ENCODE measurements at places on chromosomes 16 and 17.

GRCh38 chr17:67725373-67725791 is 7.6 kb downstream of the NOL11 start:
- no peak for DNase-seq

DNA sequence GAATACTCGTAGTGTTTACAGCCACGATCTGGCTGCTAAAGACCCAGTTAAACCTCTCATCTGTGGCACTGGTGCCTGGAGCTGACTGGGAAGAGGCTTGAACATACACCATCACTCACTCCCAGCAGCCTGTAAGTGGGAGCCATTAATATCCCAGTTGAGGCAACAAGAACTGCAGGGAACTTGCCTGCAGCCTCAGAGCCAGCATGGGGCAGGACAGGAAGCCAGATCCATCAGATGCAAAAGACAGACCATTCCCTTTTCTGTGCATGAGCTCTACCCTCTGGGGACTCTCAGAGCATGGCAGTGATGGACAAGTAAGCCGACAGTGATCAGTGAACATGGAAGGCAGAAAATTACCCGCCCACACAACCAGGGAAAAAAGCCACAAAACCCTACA is 91.8 kb downstream of the TMEM132E start:
- DNase-seq, result no peak

- DNase-seq, result no peak
Observed at GRCh38 chr17:69134112-69134511, 7.6 kb downstream of the ABCA6 start.

- DNase-seq, result no peak
Observed at GRCh38 chr17:26775219-26775822, 518.6 kb upstream of the WSB1 start.

- DNase-seq, result no peak
Observed at GRCh38 chr17:45118691-45119090, 13.6 kb downstream of the PLCD3 start.

DNA sequence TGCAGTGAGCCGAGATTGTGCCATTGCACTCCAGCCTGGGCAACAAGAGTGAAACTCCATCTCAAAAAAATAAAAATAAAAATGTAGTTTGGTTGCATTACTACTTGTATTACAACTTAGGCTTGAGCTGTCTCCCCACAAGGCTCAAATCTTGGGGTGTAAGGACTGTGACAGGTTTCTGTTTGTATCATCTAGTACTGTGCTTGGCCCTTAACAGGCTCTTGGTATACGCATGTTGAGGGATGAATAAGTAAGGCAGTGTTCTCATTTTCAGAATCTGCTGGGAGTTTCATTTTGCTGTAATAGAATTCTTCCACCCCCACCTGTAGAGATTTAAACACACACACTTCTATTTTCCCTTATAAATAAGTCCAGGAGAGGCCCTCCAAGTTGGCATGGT is 289.4 kb upstream of the EEF2KMT start:
- DNase-seq, result no peak

- DNase-seq, result no peak
Observed at GRCh38 chr16:28990375-28991040, 5.7 kb downstream of the LAT start.

DNA sequence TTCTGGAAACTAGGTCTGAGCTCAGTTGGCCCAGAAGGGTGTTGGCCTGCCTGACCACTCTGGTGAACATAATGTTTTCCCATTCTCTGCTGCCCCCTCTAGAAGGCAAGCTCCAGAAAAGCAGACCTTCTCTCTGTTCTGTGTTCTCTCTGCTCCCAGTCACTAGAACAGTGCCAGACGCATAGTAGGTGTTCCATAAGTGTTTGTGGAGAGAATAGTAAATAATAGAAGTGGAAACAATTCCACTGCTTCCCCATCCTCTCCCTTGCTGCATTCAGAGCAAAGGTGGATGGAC is 32.2 kb upstream of the ETV4 start:
- DNase-seq, result no peak

DNA sequence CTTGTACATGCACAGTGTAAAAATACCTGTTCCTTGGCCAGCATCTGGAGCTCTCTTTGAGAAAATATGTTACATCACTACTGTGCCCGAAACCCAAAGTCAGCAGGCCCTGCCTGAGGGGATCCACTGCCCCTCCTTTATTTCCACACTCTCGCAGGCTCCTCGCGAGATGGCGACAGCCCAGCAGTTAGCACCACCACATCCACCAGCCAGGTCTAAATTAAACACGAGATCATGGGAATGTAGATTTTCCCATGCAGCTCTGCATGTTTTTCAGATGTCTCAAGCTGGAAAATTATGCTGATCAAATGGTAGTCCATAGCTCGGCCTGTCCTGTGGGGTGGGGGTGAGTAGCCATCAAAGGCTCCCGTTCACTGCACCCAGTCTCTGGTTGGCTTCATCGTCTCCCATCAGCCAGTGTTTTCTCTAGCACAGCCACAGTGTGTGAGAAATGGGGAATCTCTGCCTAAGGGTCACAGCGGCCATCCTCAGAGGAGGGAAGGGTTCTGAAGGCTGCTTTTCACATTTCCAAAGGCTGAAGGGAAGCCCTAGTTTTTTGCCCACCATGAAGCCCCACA is 34.7 kb downstream of the EPN2 start:
- DNase-seq, result no peak

DNA sequence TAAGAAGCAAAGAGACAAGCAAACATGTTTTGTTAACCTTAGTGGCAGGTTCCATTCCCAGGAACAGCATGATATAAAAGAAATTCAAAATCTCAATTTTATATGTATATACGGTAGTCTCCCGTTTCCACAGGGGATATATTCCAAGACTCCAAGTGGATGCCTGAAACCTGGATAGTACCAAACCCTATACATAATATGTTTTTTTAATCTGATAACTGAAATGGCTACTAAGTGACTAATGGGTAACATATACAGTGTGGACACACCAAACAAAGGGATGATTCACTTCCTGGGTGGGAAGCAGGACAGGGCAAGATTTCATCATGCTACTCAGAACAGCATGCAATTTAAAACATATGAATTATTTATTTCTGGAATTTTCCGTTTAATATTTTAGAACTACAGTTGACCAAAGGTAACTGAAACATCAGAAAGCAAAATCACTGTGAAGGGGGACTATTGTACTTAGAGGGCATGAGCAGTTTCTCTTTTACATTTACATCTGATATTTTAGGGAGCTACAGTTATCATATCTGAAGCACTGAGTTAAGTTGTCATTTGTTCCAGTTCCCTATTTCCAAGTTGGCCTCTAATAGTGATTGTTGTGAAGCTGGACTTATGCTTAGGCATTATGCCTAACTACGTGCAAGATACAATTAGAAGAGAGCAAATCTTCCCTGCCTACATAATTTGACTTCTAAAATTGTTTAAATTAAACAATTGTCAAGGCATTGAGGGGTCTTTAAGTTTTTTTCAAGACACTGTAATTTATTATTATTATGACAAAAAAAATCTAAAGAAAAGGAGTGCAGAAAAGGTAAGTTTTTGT is 34.1 kb upstream of the ABCA6 start:
- no peak for DNase-seq

DNA sequence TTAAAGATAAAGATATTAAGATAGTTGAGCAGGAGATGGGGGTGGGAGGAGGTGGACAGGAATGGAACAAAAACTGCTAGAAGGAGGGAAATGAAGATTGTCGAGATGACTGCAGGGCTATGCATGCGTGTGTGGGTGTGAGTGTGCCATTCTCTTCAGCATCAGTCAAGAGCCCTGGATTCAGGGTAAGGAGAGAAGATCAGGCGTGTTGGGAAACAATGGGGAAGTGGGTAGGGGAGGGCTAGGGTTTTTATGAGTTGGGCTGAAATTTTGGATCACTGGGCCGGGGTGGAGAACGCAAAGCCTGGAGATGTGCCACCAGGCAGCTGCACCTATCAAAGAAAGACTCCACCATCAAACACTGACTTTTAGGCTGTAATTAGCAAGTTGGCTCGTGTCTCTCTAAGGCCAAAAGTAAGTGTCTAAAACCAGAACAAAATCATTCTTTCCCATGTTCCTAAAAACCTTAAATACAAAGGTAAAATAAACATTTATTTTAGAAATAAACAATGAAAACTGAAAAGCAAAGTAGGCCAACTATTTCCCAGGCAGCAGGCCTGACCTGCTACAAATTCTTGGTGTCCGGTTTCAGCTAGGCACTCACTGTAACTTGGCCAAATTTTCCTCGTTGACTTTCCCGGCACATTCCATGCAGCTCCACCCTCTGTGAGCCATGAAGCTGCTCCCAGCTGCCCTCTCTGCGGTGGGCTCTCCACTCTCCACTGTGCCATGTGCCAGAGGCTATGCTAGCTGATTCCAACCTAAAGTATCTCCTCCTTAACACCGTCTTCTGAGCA is 4.2 kb downstream of the CDRT4 start:
- DNase-seq, result no peak

DNA sequence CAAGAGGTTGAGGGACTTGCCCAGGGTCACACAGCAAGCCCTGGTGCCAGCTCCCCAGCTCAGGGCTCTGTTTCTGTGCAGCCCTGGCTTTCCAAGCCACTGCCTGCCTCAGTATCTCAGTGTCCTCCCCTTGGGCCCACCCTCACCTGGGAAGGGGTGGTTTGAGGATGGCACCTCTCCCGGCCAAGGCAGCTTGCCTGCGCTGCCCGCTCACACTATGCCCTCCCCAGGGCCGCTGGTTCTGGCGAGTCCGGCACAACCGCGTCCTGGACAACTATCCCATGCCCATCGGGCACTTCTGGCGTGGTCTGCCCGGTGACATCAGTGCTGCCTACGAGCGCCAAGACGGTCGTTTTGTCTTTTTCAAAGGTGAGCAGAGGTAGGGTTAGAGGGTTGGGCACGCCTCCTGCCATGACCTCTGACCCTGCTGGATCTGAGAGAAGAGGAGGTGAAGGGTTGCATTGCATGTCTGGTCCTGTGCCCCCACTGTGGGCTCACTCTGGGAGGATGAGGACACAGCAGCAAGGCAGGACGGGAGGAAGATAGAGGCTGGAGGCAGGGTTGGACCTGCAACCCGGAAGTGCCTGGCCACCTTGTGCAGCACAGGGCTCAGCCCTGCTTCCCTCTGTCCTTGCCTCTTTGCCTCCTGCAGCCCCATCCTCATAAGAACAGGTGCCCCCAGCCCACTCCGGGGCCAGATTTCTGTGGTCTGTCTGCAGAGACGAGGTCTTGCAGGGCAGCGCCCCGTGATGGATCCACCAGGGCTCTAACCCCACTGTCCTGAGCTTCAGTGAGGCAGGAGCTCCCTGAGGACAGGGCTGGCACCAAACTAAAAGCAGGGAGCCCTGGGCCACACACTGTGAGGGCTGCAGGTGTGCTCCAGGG is 16.7 kb downstream of the MMP15 start:
- DNase-seq, result no peak

DNA sequence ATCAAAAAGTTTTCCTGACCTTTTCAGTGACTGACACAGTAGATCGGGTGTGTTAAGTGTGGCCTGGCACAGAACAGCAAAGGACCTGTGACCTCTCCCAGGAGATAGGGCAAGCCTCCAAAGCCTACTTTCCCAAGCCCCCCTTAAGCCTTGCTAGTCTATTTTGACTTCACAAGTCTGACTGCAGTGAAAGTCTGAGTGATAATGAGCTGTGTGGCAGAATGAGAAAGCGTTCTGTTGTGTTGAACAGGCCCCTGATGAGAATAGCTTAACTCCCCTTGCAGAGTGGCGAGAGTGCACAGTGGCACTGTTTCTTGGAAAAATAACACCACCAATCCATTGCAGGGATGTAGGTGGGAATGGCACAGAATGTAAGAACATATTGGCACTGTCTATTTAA is 32.8 kb downstream of the MMD start:
- no peak for DNase-seq

DNA sequence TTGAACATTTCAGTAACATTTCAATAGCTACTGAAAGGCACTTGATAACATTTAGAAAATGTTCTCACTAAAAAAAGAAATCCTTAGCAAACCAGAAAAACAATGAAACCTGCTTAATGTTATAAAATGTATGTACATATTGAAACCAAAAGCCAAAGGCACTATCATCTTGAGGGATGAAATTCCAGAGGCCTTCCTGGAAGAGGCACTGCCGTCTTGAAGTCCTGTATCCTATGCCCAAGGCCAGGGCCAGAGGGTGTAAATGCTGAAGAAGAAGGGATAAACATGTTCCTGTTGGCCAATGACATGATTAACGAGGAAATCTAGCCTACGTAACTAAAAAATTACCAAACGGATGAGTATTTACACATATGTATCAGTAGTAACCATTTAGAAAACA is 57.0 kb upstream of the DNAH17 start:
- DNase-seq, result no peak

GRCh38 chr17:70239391-70239826 is 70.1 kb downstream of the KCNJ2 start:
- DNase-seq, result no peak

DNA sequence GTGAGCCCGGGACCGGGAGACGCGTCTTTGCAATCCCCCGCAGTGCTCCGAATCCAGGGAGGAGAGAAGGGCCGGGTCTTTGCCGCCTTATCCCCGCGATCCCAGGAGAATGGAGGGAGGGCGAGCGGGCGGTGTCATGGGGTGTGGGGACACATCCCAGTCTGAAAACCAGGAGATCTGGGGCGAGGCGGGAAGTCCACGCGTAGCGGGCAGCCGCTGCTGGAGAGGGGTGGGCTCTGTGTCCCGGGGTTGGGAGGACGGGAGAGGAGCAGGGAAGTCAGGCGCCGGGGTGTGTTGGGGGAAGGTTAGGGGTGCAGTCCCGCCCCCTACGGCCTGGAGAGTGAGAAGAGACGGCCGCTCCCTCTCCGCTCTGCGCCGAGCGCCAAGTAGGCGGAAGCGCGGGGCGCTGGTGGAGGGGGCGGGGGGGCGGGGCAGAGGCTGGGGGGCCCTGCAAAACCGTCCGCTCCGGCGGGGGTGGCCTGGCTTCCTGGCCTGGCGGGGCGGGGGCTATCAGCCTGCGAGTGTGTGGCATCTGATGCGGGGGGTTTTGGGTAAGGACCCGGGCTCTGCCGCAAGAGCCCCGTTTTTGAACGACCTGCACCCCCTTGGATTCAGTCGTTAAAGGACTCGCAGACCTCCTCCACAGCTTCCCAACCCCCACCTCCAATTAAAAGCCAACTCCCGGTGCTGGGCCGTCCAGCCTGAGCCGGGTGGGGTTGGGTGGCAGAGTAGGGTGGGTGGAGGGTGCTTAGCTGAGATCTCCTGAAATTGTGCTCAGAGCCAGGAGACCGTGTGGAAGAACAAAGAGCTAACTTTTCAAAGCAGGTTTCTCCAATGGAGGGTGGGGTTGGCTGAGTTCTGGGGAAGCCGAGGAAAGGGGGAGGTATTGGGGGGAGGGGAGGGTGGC is 654 bp downstream of the LASP1 start:
- DNase-seq, result no peak

GRCh38 chr16:87058728-87059250 is 258.4 kb downstream of the C16orf95 start:
- no peak for DNase-seq

- DNase-seq, result no peak
Observed at GRCh38 chr16:86378831-86379504, 131.4 kb upstream of the FOXF1 start.

- no peak for DNase-seq
Observed at GRCh38 chr17:35786941-35787432, 8.5 kb downstream of the MMP28 start.

DNA sequence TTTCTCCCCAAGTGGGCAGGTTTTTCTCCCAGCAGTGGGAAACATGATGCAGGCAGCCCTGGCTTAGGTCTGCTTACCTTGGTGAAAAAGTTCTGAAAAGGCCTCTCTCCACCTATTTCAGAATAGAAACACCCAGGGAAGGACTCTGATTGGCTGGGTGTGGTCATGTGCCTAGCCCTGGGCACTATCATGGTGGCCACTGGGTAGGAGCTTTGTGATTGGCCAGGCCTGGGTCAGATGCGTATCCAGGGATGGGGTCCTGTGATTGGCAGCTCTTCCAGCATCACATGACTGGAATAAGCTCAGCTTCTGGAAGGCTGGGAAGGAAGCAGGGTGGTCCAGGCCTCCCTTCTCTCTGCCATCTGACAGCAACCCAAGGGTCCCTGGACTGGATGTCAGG is 53.5 kb downstream of the ZDHHC7 start:
- DNase-seq, result no peak
